ENCODE measurements at places on chromosomes 7 and 10. TPM values are rescaled to one million over a fixed set of nuclear protein-coding genes. Genes with fewer than 3 reads are reported as not detected.

The OPALIN gene
- total RNA-seq, result not detected

The CC2D2B gene
- 0.36 TPM for total RNA-seq

The SPDYE3 gene
- not detected for total RNA-seq

The VAX1 gene
- total RNA-seq, result 0.12 TPM

The ABLIM1 gene
- 304 TPM for total RNA-seq

The AGBL3 gene
- 0.84 TPM for total RNA-seq

The FAM20C gene
- 12.6 TPM for total RNA-seq

The AS3MT gene
- total RNA-seq, result 0.12 TPM

The SPDYE5 gene
- not detected for total RNA-seq

The SKIDA1 gene
- total RNA-seq, result 0.44 TPM

All from esophagus mucosa (tissue), 1 donor.